ENCODE measurements at places on chromosomes 3 and 15.

- no peak for DNase-seq
These were observed 4.6 kb downstream of the OR5K3 start for GRCh38 chr3:98395101-98395500.

GRCh38 chr3:28308196-28308595, 40.3 kb upstream of the ZCWPW2 start:
- no peak for DNase-seq

DNA sequence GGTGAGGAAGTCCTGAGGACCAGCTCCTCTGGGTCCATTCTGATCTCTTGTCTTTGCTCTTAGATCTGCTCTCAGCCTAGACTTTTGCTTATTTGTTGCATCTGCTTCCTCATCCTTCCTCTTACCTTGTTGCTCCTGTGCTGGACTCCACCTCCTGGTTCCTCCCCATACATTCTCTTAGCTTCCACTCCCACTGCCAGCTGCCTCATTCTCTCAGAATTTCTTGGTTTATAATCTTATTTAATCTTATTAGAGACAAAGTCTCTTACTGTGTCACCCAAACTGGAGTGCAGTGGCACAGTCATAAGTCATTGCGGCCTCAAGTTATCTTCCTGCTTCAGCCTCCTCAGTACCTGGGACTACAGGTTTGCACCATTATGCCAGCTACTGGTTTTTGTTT, 68.2 kb upstream of the PSMD6 start:
- no peak for DNase-seq

DNA sequence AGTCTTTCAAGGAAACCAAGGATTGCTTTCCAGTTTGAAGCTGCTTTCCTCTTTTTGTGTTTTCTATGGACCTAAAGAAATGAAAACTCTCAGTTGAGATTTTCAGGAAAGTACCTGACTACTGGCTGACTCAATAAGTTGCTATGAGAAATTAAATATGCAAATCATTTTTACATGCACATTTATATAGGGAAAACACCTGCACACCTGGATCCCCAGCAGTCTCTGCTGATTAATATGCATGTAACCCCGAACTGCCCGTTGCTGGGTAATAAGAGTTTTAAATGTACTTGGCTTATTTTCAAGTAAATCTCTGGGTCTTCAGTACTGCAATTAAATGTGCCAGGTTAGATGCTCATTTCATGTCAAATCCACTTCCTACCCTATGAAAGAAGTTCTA, 77.2 kb downstream of the KBTBD8 start:
- DNase-seq = no peak

GRCh38 chr3:47761046-47761445, 20.6 kb downstream of the SMARCC1 start:
- no peak for DNase-seq

GRCh38 chr3:52854013-52854412, 19.2 kb upstream of the MUSTN1 start:
- no peak for DNase-seq

DNA sequence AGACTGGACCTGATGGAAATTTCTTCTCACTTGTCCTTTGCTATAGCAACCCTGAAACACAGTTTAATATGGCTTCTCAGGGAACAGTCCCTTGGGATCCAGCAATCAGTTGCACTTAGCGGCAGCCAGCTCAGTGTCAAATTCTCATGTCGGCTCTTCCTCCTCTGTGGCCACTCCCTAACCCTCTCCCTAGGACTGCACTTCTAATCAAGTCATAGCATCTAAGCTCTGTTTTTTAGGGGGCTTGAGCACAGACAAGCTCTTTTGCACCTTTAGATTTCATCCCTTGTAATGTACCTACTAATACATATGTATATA, 250.5 kb upstream of the TLE3 start:
- DNase-seq = no peak

GRCh38 chr3:48157950-48158376, 30.3 kb downstream of the CDC25A start:
- DNase-seq = no peak

- DNase-seq = no peak
These were observed 227.5 kb upstream of the EPHA3 start for GRCh38 chr3:88879905-88880304.

DNA sequence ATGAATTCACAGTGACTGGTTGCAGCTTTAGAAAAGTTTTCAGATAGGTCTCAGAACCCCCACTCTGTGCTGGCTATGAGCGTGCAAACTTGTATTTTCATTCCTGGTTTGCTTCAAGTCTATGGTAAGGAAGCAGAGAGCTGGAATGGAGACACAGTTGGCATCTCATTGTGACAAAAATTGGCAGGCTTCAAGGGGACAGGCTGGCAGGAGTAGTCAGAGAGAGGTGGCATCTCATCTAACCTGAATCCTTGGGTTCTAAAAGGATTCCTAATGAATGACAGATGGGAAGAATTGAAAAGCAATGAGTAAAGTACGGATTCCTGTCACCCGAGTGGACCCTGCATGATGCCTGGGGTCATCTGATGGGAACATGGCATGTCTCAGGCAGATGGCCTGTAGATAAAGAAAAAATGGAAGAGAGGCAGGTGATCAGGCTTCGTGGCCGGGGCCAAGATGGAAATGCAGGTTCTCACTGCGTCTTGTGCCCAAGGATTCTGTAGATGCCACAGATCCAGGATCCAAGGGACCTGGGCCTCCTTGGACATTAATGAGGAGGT, 89.4 kb upstream of the ABHD17C start:
- DNase-seq = no peak

- no peak for DNase-seq
These were observed 285.9 kb downstream of the XXYLT1 start for GRCh38 chr3:194985031-194985578.

DNA sequence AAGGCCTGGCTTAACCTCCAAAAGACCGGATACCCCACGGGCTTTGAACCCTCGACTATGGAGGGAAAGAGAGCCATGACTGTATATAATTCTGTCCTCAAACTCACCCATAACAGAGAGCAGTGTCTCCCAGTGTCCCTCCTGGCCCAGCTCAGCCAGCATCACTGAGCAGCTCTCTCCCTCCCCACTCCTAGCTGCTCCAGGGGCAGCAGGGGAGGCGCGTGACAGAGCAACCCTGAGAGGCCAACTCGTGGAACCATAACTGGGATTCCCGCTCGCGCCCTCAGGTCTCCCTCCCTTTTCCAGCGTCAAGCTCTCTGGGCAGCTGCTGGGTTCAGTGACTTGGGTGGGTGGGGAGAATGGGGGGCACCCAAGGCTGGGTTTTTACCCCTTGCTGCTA, 561 bp upstream of the CPLX3 start:
- no peak for DNase-seq

DNA sequence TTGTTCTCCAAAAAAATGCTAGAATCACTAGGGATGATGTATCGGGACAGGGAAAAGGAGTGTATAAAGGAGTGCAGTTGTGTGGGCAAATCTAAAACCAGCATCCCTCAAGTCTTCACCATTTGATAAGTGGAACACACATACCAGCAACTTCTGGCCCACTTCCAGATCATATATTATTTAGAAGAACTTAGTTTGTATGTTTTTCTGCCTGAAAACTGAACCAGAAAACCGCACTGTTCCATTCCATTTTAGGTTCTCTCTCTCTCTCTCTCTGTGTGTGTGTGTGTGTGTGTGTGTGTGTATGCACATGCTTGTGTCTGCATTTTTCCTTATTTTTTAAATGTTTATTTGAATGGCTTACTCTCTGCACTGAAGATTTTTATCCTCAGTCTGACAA, 93.5 kb downstream of the SERPINI1 start:
- no peak for DNase-seq

DNA sequence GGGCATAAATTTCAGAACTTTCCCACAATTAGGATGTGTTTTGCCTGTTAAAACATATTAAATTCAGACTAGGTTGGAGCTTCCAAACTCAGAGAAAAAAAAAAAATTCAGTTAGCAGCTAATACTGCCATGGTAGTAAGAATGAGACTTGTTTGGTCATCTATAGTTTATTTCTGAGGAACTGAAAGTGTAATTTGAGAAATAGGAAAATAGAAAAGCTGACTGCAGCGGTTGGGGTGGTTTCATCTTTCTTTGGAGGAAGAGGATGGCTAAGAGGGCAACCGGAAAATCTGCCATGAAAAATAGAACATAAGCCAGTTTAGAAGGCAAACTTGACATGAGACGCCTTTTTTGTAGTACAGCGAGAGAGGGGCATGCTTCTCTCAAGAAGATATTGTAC, 371.2 kb upstream of the ROBO2 start:
- no peak for DNase-seq

- DNase-seq = no peak
These were observed 6.3 kb upstream of the ADAMTS9 start for GRCh38 chr3:64694114-64694513.

DNA sequence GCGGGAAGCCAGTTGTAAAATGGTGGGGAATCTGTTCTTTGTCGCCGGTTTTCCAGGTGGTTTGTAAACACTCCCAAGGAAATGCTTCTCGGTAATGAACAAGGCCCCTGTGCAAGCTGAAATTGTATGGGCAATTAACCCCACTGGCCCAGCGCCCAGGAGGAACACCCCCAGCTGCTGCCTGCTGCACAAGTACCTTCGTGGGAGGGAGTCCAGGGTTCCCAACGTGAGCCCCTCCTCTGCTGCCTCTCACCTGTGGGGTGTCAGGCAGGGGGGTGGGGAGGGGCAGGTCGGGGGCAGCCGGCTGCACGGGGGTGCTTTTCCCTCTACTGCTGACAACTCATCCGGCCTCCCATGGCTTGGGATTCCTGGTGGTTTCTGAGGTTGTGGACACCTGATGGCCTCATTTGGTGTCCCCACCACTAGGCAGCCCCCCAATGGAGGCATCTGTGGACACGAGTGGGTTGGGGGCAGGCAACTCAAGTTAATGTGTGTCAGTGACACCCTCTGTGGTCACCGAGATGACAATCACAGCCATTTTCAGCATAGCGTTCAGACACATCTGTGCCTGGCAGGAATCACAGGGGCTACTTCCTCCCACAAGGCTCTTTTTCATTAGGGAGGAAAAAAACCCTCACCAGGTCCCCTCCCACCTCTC, 35.6 kb upstream of the PRR23E start:
- no peak for DNase-seq

DNA sequence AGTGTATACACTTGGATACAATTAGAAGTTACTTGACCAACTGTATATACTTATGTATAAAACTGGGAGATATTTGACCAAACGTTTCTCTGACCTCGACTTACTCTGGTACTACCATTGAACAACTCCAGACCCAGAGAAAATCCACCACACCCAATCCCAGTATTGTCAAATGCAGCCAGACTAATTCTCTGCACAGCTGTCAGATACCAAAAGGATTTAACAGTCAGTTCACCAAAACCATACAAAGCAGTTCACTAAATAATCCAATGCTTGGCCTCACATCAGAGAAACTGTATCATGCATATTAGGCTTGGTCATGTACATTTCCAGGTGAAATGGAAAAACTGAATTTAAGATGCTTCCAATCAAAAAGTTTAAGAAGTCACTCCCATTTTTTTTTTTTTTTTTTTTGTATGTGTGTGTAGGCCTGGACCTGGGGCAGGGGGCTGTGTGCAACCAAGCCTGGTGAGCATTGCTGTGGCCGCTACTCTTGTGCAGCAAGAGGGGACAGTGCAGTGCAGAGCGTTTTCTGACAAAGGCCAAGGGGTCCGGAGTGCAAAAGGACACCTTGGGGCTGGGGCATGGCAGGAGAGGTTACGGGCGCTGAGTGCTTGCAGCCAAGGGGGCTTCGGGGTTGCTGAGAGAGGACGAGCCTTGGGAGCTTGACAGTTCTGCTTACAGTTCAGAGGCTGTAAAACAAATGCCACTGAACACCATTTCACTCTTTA, 1.4 kb downstream of the TOMM70 start:
- DNase-seq = no peak

Measured in stimulated activated CD4-positive, alpha-beta T cell treated with anti-CD3 and anti-CD28 coated beads, Interleukin-1b, Interleukin-23, amount 100 ng/mL, for 1 hour (primary cell).